ENCODE measurements at places on chromosomes 3 and 15.

- no peak for DNase-seq
Measured at GRCh38 chr15:72033711-72034110, 84.2 kb downstream of the MYO9A start.

DNA sequence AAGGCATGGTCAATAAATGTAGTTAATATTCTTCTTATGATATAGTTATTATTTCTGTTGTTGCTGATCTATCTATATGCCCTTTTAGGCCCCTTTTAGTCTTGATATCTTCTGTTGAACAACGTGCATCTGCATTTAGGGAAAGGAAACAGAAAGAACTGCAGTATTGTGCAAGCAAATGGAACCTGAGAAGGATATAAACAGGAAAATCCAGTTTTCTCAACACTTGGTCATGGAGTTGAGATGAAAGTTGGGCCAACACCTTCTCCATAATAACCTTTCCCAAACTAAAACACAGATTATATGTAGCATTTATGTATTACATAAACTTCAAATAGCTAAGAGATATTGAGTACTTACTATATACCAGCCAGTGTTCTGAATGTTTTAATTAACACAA is 179.7 kb downstream of the ADAMTS9 start:
- no peak for DNase-seq

DNA sequence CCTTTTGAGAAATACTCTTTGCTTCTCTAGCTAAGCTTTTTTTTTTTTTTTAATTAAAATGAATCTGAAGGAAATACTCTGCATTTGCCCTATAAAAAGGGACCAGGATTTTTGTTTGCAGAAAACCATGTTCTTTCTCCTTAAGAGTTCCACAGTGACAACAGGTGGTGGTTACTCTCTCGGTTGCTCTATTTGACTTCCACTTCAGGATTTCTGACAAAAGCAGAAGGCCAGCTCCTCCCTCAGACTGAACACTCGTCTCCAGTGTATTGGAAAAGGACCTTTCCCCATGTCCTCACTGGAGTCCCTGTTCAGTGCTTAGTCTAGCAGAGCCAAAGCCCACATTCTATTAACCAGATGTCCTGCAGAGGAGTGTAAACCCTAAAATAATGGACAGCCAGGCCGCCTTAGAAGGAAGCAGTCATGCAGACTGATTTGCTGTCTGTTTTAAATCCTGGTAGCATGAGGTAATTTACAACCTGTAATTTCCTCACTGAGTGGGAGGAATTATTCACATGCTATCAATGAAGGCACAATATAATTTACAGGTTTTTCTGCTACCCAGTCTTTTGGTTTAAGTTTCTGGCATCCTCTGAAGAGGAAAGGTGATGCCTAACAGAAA is 599.3 kb downstream of the PYDC2 start:
- DNase-seq, result peak; percentile 13

- no peak for DNase-seq
Measured at GRCh38 chr3:118000219-118000618, 1034.4 kb downstream of the IGSF11 start.

GRCh38 chr15:71651750-71652186 is 158.6 kb upstream of the NR2E3 start:
- DNase-seq, result peak; percentile 24

GRCh38 chr15:67922971-67923945 is 83.4 kb upstream of the RNU6-1 start:
- no peak for DNase-seq

DNA sequence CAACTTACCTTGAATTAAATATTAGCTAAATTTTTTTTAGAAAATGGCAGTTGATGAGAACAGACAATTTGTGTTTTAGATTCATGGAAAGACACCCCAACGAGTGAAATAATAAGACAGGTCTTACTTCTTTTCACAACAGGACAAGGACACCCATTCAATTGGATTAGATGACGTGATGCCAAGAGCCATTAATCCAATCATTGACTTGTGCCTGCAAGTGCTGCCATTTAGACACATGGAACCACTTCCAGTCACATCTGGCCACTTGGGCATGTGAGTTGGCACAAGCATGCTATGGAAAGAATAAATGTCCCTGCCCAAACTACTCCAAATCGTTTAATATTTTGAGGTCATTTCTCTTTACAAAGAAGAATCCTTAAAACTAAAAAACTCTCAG is 1308.8 kb downstream of the ROBO2 start:
- DNase-seq, result no peak

GRCh38 chr15:41810651-41811431 is 17.1 kb upstream of the JMJD7 start:
- DNase-seq, result no peak

DNA sequence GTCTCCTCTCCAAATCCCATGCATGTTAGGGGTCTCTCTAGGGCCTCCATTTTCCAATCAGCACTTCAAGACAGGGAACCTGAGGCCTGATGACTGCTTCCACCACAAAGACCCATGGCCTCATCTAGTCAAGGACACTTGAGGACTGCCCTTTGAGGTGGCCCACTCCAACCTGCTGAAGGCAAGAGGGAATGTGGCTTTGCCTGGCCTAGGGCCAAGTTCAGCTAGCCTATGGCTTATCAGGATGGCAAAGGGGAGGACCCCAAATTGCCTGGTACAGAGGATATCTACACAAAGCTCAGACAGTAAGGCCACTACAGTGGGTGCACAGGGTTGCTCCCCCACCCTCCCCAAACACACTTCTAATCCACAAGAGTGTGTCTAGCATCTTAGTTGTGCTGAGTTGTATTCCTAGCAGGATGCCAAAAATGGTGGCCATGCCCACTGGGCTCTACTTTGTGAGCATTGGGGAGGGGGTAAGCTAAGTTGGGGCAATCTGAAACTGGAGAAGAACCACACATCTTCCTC is 10.0 kb upstream of the GRAMD2A start:
- no peak for DNase-seq

DNA sequence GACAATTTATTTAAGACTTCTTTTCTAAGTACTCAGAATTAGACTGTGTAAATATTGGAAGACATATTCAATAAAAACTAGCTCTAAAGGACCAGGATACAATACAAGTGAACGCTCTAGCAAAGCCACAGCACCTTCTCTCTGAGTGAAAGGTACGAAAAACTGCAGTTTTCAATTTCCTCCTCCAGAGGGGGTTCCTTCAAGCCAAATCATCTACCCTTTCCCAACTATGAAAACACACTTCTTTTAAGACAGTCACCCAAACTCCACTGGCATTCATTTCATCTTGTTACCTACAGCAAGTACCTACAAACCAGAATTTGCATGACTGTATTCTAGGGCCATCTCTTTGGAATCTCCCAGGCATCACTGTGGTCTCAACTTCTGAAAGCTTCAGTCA is 165.8 kb downstream of the ERC2 start:
- DNase-seq, result no peak

DNA sequence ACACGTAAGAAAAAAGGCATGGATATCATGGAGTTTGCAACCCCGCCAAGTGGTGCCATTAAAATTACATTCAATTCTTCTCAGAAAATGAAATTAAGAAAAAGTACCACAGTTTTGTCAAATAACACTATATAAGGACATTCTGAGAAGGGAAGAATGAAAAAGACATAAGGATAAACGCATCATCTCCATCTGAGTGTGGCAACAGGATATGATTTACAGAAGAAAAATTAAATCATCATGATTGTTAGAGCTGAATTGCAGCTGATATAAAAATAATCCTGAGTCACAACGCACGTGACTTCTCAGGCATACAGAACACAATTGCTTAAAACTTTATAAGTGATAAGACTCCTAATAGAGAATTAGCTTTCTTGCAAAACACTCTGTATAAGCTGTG is 133.8 kb downstream of the GREM1 start:
- DNase-seq, result no peak

- DNase-seq, result no peak
Measured at GRCh38 chr3:40249168-40249567, 60.3 kb upstream of the EIF1B start.

DNA sequence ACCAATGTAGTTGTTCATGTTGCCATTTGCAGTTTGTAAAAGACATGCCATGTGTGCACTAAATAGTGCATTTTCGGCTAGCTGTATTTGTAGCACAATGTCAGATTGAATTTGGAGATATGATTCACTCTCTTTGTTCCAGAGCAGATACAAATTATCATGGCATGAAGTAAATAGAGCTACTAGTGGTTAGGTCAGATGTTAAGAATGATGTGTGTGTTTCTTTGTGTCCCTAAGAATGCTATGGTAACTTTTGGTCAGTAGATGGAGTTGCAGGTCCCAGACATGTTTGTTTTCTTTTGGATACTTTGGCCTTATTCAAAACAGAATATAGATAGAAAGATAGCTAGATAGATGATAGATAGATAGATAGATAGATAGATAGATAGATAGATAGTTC is 595.8 kb downstream of the NLGN1 start:
- DNase-seq, result no peak

GRCh38 chr15:85588677-85589076 is 206.0 kb downstream of the KLHL25 start:
- DNase-seq, result no peak

DNA sequence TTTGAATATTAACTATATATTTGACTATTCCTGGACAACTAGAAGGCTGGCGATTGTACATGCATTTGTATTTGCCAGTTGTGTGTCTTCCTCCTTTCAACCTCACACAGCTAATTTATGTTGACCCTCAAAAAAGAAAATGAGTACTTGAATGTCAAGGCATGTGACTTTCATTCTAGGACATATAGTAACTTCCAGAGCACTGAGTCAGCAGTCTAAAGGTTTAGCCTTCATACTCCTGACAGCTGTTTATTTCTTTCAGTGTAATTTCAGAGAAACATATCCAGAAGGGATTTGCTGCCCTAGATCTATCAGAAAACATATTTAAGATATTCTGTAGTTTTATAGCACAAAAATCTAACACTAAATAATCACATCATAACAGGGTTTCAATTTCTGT is 74.6 kb upstream of the GOLGA8J start:
- no peak for DNase-seq

DNA sequence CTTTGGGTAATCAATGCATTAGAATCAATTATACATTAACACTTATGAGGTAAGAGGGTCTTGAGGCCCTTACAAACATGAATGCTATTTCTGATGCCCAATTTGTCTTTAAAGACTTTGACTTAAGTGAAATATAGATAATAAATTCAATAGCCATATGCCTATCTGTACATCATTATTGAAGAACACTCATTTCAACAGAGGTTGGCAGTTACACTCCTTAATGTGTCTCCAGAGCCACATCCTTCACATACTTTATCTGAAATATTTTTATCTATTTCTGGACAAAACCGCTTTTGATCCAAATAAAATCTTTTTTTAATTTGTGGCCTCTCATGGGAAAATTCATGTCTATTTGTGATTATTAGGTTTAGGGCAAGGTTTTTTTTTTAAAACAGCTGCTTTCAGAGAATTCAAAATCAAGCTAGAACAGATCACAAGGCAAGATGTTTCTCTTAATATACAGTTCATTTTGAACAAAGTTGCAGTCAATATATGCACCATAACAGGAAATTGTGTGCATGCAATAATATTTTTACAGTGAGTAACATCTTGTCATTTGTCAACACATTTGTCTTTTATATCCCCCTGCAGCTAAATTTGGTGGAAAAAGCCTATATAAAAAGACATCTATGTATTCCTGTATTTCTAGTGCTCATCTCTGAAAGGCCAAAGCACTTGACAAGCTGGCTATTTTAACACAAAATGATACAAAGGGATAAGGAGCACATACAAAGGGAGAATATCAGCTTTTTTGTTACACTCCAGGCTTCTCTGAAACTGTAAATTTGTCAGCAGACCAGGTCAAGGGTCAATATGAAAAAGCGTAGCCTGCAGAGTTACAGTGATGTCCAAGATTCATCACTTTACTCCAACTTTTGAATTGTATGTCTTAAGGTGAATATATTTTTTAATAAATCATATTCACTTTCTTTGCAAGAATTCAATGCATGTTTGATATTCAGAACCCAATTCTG is 146.2 kb upstream of the DPH6 start:
- no peak for DNase-seq

GRCh38 chr3:55143336-55143735 is 215.5 kb upstream of the LRTM1 start:
- DNase-seq, result no peak

DNA sequence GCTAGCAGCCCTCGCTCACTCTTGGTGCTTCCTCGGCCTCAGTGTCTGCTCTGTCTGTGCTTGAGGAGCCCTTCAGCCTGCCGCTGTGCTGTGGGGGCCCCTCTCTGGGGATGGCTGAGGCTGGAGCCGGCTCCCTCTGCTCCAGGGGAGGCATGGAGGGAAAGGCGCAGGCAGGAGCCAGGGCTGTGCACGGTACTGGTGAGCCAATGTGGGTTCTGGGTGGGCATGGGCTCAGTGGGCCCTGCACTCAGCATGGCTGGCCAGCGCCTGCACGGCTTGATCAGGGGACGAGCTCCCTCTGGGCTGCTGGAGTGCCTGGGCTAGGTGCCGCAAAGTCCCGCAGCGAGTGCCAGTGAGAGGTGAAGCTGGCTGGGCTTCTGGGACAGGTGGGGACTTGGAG is 260.0 kb downstream of the SI start:
- DNase-seq, result no peak

DNA sequence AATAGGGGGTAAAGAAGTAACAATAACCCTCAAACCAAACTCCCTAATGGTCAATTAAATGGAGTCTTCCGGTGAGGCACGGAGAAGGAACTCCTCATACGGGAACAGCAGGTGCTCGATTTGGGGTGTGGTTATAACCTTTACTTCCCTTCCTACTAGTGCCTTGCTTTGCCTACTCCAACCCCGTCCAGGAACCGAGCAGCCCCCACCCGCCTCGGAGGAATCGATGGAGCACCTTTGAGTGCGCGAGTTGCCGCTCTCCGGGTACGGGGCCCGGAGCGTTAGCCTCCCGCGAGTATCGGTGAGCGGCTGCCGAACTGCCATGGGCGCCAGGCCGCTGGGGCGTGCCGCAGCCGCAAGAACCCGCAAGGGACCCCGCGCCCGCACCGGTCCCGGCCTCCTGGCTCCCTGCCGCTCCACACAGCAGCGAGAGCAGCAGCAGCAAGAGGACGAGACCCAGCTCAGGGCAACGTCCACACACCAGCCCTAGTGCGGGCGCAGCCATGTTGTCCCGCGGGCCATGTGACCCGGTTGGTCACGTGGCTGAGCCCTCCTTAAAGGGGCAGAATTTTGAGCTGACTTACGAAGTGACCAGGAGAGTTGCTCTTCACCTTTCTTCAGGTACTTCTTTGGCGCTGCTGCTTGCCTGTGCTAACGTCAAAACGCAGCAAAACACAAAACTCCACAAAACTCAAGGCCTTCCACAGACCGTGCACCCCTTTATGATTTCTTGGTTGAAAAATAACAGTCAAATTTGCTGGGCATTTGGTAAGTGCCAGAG is at the start of gene SUMF1:
SUMF1 (minus strand) TSS at position 529 of the 781 bp plus-strand sequence; CDS start at position 505, 24 bp downstream.
- peak; percentile 79 for DNase-seq

DNA sequence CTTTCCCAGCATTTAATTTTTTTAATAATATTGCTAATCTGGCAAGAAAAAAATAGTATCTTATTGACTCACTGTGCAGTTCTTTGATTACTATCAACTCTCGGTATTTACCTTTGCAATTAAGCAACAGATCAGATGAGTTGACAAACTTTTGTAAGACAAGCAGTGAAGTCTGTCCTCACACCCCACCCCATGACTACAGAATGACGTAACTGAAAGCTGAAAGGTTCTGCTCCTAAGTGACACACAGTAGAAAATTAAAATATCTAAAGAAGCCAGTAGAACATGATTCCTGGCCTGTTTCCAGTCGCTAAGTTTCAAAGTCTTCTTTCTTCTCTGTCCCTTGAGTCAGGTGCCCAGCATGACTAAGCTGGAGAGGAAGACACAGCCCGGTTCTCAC is 135.5 kb downstream of the STT3B start:
- no peak for DNase-seq

- no peak for DNase-seq
Measured at GRCh38 chr15:87713475-87713879, 543.1 kb downstream of the NTRK3 start.

All from nephron progenitor cell (in vitro differentiated cells).